Activated naive CD8-positive, alpha-beta T cell treated with anti-CD3 and anti-CD28 coated beads for 36 hours (primary cell): ENCODE measurements at places on chromosomes 5 and 9. TPM values are rescaled to one million over a fixed set of nuclear protein-coding genes. Genes with fewer than 3 reads are reported as not detected.

GRCh38 chr5:77945874-77946273 lies 169.7 kb upstream of the TBCA start:
- no peak for DNase-seq

GRCh38 chr5:10319202-10319851 lies 11.6 kb upstream of the CMBL start:
- DNase-seq = no peak

GRCh38 chr5:161096581-161096980 lies 244.6 kb upstream of the ATP10B start:
- no peak for DNase-seq

DNA sequence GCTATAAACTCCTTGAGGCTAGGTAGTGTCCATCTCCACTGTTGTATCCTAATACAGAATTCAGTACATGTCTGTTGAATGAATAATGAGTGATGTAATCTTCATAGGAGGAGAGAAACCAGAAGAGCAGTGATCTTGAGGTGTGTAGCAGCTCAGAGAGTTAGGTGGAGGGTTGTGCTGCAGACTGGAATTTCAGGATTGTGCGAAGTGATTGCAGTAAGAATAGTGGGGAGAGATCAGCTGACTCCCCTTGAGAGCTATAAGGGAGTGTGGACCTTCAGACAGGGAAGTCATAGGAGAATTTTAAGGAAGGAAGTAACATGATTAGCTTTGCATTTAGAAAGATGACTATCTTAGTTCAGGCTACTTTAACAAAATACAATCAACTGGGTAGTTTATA lies 4.4 kb downstream of the SNX24 start:
- no peak for DNase-seq

DNA sequence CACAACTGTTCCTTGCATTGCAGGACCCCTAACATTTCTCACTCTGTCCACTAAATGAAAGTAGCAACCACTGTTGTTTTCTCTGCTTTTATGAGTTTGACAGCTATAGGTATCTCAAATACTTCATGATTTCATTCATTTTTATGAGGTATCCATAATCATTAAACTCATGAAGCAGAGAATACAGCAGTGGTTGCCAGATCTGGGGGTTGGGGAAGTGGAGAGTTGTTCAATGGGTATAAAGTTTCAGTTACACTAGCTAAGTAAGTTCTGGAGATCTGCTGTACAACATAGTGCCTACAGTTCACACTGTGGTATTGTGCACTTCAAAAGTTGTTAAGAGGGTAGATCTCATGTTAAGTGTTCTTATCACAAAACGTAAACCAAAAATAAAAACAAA lies 23.4 kb upstream of the CAMK4 start:
- DNase-seq = no peak

DNA sequence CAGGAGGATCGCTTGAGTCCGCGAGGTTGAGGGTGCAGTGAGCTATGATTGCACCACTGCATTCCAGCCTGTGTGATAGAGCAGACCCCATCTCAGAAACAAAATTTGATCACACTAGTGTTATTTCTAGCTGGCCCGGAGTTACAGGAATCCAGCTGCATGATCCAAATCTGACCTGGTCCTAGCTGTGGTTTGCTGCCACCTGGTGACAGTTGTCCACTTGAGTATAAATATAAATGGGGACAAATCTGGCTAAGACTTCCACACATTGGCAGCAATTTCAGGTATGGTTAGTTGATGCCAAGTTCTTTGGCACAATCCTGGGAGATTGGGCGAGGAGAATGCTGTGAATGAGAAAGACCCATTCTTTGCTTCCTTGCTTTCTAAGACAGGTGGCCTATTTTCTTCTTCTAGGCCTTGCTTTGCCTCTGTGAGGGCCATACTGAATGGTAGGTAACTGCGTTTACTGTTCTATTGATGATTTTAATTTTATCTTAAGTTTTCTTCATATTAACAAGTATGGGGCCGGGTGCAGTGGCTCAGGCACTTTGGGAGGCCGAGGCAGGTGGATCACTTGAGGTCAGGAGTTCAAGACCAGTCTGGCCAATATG lies 35.4 kb downstream of the UBE2R2 start:
- DNase-seq = peak; percentile 20

GRCh38 chr5:73818357-73818756 lies 192.4 kb downstream of the ARHGEF28 start:
- DNase-seq = no peak

- DNase-seq = no peak
These were observed 64.5 kb downstream of the EPB41L4B start for GRCh38 chr9:109256336-109256735.

GRCh38 chr5:148991566-148991965 lies 71.3 kb downstream of the SH3TC2 start:
- no peak for DNase-seq

GRCh38 chr5:107196500-107197059 lies 474.2 kb downstream of the EFNA5 start:
- no peak for DNase-seq

DNA sequence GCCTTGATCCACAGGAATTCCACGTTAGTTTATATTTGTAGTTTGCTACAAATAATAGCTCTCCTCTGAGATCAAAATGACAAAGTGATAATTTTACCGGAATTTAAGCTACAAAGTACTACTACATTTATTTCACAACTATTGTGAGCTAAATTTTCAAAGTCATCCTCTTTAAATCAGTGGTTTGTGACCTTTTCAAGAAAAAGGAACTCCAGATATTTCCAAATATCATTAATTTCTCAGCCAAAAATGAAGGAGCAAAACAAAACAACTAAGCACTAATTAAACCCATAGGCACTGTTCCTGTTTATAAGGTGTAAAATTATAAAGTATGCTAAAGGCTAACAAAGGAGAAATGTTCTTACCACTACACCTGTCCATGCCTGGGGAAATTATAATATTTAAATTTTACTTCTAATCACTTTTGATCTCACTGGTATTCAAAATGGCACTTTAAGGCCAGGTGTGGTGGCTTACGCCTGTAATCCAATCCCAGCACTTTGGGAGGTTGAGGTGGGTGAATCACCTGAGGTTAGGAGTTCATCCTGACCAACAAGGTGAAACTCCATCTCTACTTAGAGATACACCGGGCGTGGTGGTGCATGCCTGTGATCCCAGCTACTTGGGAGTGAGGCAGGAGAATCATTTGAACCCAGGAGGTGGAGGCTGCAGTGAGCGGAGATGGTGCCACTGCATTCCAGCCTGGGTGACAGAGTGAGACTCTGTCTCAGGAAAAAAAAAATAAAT lies 77.5 kb downstream of the CEMIP2 start:
- no peak for DNase-seq

GRCh38 chr5:129664336-129664937 lies 83.5 kb upstream of the MINAR2 start:
- peak; percentile 18 for DNase-seq

DNA sequence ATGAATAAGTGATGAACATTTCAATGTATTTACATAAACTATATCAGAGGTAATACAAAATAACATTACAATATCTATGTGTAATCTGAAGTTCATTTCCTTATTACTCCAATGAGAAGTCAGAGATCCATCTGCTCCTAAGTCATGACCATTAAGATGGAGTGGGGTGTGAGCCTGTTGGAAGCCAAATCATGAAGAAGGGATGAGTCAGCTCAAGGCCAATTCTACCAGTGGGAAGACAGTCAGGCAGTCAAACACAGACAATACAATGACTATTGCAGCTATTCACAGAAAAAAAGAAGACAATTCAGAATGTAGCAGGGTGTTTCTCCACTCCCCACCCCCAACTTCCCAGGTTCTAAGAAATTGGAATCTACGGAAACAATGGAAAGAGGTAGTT lies 155.0 kb downstream of the NFIB start:
- no peak for DNase-seq

GRCh38 chr5:143887903-143888665 lies 76.1 kb downstream of the HMHB1 start:
- DNase-seq = no peak

DNA sequence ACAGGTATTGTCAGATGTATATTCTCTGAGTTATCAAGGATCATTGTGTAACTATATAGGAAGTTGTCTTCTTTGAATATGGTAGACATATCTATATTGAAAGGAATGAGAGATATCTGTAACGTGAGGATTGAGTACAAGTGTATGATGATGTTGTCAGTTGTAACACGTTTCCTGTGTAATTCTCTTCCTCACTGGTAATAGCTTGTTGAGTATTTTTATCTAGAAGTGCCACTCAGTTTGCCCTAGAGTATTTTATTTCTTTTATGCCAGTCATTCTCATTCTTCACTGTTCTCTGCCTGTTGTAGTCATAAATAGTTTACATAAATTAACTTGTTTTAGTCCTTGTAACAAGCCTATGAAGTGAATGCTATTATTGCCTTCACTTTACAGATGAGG lies 172.1 kb downstream of the BAAT start:
- no peak for DNase-seq

GRCh38 chr5:58775701-58776262 lies 192.9 kb downstream of the RAB3C start:
- no peak for DNase-seq

DNA sequence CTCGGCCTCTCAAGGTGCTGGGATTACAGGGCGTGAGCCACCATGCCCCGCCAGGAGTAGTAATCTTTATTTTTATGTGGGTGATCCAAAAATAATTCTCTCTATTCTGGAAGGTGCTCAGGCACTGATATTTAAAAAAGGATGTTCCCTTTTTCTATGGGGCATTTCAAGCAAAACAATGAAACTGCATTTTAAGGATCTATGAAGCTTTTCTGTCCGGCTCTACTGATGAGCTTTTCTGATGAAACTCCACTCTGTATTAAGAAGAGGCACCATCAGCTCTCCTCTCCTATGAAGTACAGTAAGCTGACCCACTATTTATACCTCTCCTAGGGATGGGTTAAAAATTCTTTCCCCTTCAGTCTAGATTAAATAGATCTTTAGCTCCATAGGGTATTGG lies 7.4 kb downstream of the ADAM19 start:
- DNase-seq = no peak

DNA sequence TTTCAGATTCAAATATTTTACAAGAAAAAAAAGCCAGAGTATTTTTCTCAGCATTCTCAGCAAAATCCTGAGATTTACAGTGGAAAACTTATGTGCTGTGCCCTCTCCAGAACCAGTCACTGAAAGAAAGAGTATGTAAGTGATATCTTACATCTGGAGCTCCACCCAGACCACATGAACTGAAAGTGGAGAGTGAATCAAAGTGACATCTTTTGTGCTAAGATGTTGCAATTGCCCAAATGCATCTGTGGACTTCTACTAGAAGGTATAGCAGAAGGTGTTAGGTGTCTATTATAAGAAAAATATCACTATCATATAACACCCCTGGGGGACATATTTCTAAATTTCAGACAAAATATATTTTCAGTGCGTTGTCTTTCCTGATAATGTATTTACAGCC lies 49.0 kb upstream of the RIC1 start:
- no peak for DNase-seq

DNA sequence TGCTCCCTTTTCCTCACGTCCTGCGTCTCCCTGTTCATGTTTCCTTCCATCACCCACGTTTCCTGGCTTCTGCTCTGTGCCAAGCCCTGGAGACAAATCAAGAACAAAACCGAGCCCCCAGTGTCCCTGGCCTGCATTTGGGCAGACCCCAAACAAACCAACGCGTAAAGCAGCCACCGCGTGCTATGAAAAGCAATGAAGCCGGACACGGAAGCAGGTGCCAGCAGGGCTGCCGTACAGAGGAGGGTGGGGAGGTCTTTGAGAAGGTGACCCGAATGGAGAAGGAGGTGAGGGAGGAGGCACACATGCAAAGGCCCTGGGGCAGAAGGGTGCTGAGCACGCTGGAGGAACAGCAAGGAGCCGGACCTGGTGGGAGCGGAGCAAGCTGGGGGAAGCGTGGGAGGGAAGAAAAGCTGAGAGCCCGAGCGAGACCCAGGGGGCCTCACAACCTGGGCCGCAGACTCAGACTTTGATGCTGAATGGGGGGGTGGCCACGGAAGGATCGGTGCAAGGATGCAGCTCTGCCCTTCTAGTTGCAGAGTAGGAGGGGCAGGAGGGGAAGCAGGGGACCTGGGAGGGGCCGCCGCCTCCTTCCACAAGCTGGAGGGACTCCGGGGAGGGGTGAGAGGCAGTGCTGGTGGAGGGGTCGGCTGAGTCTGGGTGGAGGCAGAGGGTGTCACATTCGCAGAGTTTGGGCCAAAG lies 1.4 kb upstream of the QSOX2 start:
- no peak for DNase-seq

DNA sequence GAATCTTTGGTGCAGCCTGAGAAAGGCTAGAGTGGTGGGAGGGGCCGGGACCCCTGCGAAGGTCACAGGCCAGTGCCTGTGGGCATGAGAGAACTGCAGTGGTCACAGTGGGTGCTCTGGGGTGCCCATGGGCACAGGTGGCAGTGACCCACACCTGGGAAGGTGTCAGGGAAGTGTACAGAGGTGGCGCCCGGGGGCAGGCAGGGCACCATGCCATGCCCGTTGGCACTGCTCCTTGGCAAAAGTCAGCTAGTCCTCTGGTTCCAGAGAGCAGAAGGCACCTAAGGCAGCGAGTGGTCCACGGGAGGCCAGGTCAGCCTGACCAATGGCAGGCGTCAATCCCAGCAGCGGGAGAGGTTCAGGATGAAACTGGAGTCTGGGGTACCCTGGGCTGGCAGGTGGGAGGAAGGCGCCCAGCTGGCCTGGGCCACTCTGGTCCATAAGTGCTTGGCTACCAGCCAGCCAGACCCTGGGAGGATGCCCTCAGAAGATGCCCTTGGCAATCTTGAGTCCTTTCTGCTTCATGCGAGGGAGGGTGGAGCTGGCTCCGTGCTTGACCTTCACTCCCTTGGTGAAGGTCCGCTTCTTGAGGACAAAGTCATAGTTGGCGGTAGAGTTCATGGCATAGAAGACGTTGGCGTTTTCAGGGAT lies 22.8 kb downstream of the RALGDS start:
- DNase-seq = no peak

DNA sequence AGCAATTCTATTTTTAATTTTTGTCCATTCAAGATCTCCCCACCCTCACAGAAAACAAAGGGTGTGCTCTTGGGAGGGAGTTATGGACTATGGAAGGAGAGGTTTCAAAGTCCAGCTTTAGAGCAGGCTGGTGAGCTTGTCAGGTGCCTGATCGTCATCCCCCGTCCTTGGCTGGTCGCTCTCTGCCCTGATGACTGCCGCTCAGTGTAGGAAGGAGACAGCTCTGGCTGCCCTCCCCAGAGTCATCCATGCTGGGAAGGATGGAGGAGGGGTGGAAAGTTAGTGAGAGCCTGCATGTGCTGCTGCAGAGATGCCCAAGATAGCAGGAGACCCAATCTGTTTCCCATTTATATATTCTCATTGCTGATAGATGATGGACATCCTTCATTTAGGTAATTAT lies 96.6 kb downstream of the NLN start:
- DNase-seq = no peak

The PTPN3 gene
- total RNA-seq = 1.2 TPM

The IL3 gene
- 0.20 TPM for total RNA-seq

The GRXCR2 gene
- not detected for total RNA-seq

The SH2D3C gene
- total RNA-seq = 20.4 TPM

The HCN1 gene
- not detected for total RNA-seq

The KIF4B gene
- total RNA-seq = not detected

The MEGF10 gene
- not detected for total RNA-seq

The PCDHB4 gene
- total RNA-seq = not detected

The RPP25L gene
- total RNA-seq = 34.6 TPM

The ZNF474 gene
- 0.28 TPM for total RNA-seq

The SLC34A3 gene
- total RNA-seq = not detected

The PCDHA1 gene
- not detected for total RNA-seq

The HAND1 gene
- total RNA-seq = not detected

The DNAH5 gene
- total RNA-seq = not detected

The LAMC3 gene
- 0.56 TPM for total RNA-seq

The TMEM174 gene
- total RNA-seq = not detected

The NFIB gene
- total RNA-seq = not detected

The IL13 gene
- total RNA-seq = 0.72 TPM
